ENCODE measurements at places on chromosomes 16 and 17. TPM values are rescaled to one million over a fixed set of nuclear protein-coding genes. Genes with fewer than 3 reads are reported as not detected.

Gene HOXB4
- total RNA-seq, result 3.0 TPM

- DNase-seq, result no peak
Observed at GRCh38 chr16:31080035-31080629, 5.9 kb downstream of the ZNF646 start.

GRCh38 chr16:84879569-84880487 lies 60.0 kb downstream of the CRISPLD2 start:
- DNase-seq, result no peak

Gene NOTUM
- total RNA-seq, result not detected

DNA sequence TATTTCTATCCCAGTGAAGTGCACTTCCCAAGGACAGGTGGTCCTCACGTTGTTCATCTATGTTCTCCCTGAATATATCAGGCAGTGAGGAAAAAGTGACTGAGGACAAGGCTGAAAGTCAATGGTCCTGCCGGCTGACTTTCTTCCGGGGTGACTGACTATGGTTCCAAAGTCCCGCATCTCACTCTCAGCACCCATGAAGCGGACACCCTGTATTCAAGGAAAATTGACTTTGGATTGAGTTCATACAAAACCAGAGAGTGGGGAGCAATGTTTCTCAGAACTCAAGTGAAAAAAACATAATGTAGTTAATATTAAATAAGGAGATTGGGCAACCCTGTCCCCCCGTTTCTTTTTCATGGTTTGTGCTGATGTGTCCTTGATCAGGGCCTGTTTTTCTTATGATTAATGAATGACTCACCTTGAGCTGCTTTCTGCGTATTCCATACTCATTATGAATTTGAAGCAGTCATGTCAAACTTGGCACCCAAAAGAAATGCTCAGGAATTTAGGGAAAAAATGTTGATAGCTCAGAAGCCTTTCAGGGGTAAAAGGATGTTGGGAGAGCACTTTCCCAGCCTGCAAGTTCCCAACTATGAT lies 184.0 kb downstream of the CYLD start:
- DNase-seq, result no peak

DNA sequence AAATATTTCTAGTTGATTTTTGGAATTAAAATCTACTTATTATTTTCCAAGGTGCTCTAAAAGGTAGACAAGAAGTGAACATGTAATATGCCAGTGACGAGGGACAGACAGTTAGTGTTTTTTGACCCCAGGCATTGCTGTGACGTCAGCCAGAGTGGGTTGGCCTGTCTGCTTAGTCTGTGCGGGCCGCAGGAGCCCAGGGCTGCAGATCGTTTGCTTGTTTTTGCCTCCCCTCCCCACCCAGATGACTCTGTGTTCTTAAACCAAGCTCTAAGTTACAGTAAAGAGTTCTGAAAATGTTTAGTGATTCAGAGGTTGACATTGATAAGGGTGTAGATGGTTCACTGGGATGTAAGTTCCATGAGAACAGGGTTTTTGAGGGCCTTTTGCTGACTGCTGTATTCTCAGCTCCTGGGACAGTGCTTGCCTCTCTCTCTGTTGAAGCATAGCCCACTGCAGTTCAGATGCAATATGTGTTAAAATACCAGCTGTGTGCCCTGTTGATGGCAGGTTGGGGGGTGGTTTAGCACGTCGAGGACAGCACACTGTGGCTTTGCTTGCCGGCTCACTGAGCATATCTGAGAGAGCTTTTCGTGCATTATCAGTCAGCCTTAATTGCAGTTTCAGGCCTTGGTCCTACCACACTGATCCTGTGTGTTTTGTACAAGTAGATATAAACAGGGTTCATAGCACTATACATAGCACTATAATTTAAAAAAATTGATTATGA lies 64.8 kb downstream of the SEC14L1 start:
- no peak for DNase-seq

DNA sequence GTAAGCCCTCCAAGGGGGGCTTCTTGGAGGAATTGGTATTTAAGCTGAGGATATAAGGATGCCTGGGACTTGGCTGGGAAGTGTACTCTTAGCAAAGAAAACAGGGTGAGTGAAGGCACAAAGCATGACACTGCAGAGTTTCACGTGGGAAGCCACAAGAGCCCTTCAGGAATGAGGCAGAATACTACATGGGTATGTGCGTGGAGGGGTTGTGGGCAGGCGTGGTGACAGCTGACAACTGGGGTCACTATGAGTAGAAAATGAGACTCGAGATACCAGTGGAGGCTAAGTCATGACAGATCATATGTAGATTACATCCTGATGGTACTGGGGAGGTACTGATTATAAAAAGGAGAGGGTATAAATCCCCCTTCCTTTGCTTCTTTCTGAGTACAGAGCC lies 78.1 kb upstream of the XYLT1 start:
- no peak for DNase-seq

Gene SOX15
- total RNA-seq, result 0.07 TPM

- DNase-seq, result no peak
Observed at GRCh38 chr17:71976011-71976649, 144.7 kb upstream of the SOX9 start.

All from pulmonary artery endothelial cell (primary cell).